ENCODE measurements at places on chromosomes 7 and 10.
A peak's percentile ranks its signal among the peaks of the same experiment; 100 is the strongest.

DNA sequence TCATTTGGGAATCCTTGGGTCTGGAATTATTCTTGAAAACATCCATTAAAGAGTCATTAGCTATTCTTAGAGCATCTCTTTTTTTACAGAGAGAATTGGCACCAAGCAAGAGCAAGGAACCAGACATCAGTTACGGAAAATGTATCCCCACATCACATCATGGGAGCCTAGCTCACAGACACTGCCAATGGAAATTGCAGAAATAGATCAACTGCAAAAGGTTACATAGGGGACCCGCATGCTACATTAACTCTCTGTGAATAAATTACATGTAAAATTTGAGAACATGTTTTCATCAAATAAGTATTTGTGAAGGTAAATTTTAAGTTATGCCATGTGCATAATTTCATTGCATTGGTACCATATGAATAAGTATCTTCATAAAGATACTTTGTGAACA lies 224.8 kb downstream of the ZNF248 start:
- no peak for DNase-seq

GRCh38 chr10:88361995-88362807 lies 220.9 kb downstream of the RNLS start:
- no peak for DNase-seq

DNA sequence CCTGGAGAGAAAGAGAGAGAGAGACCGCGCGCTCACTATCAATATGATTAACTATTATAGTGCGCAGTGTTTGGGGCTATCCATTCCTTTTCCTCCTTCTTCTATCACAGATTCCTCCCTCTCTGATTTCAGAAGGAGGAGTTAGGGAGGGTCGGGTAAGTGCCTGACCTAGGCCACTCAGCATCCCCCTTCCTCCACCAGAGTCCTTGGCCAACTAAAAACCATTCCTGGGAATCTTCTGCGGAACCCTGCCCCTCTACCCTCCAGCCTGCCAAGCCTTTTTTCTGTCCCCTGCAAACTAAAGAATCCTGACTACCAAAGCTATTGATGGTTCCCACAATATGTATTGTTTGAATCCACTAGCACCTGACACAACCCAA lies 256.2 kb upstream of the NFE2L3 start:
- no peak for DNase-seq

- DNase-seq = no peak
Measured at GRCh38 chr7:119436882-119437281, 836.1 kb upstream of the KCND2 start.

- DNase-seq = no peak
Measured at GRCh38 chr7:44604941-44605340, 1.5 kb upstream of the OGDH start.

DNA sequence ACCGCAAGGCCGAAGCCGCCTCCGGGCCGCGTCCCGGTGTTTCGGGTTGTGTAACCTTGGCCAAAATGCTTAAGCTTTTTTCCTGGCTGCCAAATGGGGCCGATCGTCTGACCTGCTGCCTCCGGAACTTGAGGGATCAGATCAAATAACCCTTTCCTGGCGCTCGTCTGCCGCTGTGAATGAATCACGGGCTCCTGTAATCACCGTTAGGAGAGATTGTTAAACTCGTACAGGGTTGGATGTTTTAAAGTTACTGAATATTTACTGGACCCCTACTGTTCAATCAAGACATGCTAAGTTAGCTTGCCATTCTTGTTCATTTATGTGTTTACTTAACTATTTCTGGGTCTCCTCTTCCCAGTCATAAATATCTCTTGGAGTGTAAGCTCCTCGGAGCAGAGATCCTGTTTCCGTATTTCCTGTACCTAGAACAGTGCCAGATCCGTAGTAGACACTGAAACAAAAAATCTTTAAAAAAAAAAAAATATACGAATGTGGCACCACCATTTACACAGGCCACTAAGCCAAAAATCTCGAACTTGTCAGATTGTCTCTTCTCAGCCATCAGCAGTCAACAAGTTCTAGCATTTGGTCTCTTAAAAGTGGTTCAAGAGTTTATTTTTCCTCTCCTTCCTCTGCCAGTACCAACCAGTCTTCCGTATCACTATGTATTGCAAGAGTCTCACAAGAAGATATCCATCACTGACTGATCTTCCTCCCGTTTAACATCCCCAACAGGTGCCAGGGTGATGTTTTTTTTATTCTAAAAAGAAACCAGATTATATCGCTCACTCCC lies 650 bp upstream of the TM9SF3 start:
- no peak for DNase-seq

- DNase-seq = no peak
Measured at GRCh38 chr10:119775529-119775928, 49.7 kb downstream of the INPP5F start.

GRCh38 chr7:18468795-18469194 lies 26.8 kb upstream of the HDAC9 start:
- no peak for DNase-seq

DNA sequence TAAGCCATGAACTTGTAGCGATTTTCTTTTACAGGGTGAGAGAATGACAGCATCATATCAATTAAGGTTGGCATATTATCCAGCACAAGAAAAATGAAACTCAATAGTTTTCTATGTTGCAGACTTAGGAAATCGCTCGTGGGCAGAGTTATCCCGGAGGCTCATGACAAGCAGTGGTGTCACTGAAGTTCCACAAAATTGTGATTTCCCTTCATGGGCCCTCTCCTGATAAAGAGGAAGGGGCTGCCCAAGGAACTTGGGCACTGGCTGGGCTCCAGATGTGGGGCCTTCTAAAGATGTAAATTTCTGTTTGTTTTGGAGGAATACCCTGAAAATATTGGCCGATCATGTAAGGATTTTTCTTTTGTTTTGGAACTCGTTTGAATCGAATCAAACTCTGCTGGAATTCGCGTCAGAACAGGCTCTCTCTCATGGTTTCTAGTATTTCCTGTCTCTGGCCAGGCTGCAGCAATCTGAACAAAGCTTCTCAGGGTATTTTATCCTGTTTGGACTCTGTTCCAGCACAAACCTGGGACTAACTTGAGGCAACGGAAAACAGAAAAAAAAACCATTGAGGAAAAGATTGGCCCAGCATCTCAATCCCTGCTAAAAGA lies 340.6 kb upstream of the NRP1 start:
- no peak for DNase-seq

GRCh38 chr10:127934383-127934782 lies 27.5 kb downstream of the PTPRE start:
- no peak for DNase-seq

- DNase-seq = peak; percentile 52
Measured at GRCh38 chr10:43671659-43672531, 23.2 kb upstream of the ZNF32 start.

- DNase-seq = no peak
Measured at GRCh38 chr10:32956365-32957197, 1.4 kb downstream of the ITGB1 start.

- DNase-seq = no peak
Measured at GRCh38 chr10:69004821-69005220, 16.2 kb downstream of the KIFBP start.

DNA sequence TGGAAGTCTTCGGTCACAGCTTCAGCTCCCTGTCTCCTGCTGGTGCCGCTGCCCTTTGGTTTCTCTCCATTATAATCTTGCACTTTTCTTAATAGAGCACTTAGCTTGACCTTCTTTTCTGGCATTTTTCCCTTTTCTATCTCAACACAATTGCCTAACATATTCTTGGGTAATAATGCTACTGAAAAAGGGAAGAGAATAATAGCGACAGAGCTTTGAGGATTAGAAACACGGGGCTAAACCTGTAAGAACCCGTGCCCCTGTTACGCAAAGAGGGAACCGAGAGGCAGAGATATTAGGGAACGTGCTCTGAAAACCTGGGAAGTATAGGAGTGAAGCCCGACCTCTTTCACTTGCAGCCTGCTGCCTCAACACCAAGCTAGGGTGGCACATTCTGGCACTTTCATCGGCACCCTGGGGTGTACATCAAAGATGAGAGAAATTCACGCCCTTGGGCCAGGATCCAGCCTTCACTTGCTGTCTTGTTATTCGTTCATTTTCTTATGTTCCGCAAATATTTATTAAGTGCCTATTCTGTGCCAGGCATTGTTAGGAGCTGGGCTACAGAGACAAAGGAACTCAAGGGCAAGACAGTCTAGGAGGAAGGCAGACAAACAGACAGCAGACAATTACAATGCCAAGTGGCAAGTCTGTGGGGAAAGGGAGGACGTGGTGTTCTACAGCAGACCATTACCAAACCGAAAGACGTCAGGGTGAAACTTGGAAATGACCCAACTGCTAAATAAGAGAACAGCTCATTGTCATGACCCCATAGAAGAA lies 33.0 kb upstream of the GALNTL5 start:
- no peak for DNase-seq

DNA sequence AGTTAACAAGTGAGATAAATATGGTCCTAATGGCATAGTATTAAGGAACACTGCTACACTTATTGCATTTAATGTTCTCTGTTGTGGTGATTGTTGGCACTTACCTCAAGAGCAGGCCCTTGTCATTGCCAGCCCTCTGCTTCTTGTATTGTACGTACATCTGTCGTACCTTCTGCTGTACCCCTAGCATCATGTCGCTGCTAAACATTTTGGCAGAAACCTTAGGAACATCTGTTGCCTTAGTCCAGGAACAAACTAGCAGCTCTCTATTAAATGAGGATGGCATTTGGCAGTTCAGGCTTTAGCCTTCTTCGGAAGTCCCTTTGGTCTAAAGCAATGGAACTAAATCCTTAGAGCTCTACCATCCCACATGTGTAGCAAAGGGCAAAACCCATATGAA lies 47.6 kb downstream of the PRKG1 start:
- no peak for DNase-seq

DNA sequence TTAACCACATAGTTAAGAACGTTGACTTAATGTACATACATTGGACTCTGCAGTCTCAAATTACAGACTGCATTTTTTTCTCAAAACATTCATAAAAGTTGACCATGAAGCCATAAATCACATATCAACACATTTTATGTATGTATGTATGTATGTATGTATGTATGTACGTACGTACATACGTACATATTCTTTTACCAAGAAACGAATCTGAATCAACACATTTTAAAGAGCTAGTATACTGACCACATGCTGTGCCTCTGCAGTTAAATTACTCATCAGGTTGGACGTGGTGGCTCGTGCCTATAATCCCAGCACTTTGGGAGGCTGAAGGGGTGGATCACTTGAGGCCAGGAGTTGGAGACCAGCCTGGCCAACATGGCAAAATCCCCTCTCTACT lies 105.8 kb downstream of the GPR158 start:
- DNase-seq = no peak

- DNase-seq = peak; percentile 89
Measured at GRCh38 chr10:72048450-72049124, 39.8 kb downstream of the SPOCK2 start.

- no peak for DNase-seq
Measured at GRCh38 chr10:97601268-97602215, 12.0 kb downstream of the C10orf62 start.

DNA sequence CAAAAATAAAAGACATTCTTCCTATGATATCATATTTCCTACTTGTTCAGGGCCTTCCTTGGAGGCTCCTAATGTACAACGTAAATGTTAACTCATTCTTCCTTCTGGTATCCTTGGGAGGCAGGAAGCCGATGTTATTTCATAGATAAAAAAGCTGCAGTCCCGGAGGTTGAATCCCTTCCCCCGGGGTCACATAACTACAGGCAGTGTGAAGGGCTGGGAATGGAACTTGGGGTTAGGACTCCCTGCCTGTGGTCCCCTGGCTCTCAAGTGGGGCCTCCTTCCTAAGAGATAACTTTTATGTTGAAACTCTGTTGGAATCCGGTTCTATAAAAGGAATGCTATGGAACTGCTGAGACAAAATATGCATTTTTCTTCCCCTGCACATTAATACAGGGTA lies 14.9 kb upstream of the CCDC3 start:
- no peak for DNase-seq

DNA sequence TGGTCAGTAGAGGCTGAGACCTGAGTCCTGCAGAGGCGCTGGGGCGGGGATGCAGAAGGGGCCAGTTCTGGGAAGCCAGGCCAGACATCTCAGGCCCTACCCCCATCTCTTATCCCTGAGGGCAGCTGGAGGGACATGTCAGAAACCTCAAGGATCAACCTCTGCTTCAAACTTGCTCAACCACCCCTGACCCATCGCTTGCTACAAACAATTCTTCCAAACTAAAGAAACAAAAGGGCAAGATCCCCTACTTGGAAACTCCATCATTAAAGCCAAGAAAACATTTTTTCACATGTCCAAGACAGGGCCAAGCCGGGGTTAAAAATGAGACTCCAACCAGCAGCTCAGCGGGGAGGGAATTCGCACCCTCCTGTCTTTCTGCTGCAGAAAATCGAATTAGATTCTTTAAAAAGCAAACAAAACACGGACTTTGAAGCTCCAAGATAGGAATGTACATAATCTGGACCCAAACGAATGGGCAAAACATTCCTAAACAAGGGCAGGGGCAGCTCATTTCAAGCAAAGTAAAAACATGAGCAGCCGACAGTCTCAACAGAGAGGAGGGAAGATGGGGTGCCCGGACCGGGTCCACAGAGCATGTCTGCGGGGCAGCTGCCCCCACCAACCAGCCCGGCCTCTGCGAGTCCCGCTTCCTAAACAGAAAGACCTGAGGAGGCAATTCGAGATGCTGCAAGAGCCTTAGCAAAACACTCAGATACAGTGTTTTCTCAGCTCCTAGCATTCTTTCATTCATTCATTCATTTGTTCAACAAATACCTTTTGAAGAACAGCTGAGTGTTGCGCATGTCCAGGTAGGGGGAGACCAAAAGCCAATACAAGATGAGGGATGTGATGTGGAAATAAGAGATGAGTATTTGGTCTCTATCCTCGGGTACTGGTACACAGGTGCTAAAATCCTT lies 44.8 kb downstream of the CHST15 start:
- DNase-seq = no peak

GRCh38 chr10:27724287-27724686 lies 21.3 kb downstream of the MKX start:
- no peak for DNase-seq

- peak; percentile 36 for DNase-seq
Measured at GRCh38 chr10:113169853-113170460, 219.9 kb downstream of the TCF7L2 start.

Data from BE2C (cell line).